ENCODE measurements at places on chromosomes 7 and 10. TPM values are rescaled to one million over a fixed set of nuclear protein-coding genes. Genes with fewer than 3 reads are reported as not detected.

The PHYH gene
- 30.4 TPM for total RNA-seq

DNA sequence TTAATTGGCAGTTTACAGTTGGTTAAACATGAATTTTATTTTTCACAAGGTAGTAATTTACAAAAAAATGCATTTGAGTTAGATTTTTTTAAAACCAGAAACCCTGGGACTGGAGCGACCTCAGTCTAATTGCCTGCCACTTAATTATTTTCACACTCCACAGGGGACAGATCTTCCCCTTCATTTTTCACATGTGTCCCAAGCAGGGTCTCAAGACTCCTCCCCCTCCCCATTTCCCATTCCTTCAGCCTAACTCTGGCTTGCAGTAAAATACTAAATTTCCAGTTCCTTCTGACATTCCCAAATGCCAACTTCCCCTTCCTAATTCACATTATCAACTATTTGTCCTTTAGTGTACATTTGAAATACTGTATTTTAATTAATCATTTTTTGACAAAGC lies 948 bp downstream of the ZNF138 start:
- H3K27me3 ChIP-seq, result no peaks in the 10 kb centered on the region
- DNase-seq, result no peak
- H3K4me3 ChIP-seq, result peak overlapping the region; percentile 92
- H3K36me3 ChIP-seq, result peaks cover 29% of the 10 kb centered on the region
- peaks cover 6% of the 10 kb centered on the region for H3K4me1 ChIP-seq

- H3K4me3 ChIP-seq, result no peak overlapping the region
- no peaks in the 10 kb centered on the region for H3K36me3 ChIP-seq
- no peaks in the 10 kb centered on the region for H3K27me3 ChIP-seq
- no peak for DNase-seq
Observed at GRCh38 chr10:49252313-49253034, 46.5 kb upstream of the C10orf71 start.

The C10orf105 gene
- not detected for total RNA-seq

DNA sequence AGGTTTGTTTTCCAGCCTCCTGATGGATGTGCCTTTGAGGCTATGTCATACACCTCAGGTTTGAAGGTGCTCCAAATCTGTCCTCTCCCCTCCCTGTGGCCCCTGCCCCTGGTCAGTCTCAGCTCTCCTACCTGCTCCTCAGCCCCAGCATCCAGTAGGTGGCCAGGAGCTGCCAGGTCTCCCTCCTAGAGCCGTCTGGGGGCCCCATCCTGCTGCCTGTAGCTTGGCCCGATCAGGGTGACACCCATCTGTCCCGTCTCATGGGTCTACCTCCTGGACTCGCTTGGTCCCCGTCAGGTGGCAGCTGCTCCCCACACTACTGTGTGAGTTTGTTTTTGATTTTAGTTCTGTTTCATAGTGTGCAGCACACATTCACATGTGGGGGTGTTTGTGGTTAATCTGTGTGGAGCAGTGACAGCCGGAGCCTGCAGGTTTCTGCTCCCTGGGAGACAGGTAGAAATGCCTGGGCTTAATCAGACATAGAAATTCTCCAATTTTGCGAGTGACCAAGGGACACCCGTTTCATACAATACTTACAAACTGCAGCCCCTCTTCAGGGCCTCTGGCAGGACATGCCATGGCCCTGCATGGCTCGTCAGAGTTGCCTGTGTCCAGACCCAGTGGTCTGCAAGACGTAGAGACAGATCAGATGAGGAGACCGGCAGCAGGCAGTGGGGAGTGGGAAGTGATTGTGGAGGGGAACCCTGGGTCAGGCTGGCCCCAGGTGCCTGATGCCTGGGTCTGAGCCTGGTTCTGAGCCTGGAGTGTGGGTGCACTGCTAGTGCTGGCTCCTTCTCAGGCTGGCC lies 17.1 kb downstream of the ADCY1 start:
- H3K36me3 ChIP-seq, result no peaks in the 10 kb centered on the region
- H3K4me1 ChIP-seq, result no peaks in the 10 kb centered on the region
- H3K4me3 ChIP-seq, result no peak overlapping the region
- peaks cover 84% of the 10 kb centered on the region for H3K27me3 ChIP-seq
- no peak overlapping the region for H3K27ac ChIP-seq

GRCh38 chr10:81136261-81136660 lies 598.6 kb downstream of the SH2D4B start:
- DNase-seq, result no peak
- no peak overlapping the region for H3K4me3 ChIP-seq
- H3K27ac ChIP-seq, result no peak overlapping the region
- H3K27me3 ChIP-seq, result no peaks in the 10 kb centered on the region
- H3K4me1 ChIP-seq, result no peaks in the 10 kb centered on the region

The GARIN1A gene
- total RNA-seq, result 8.5 TPM

DNA sequence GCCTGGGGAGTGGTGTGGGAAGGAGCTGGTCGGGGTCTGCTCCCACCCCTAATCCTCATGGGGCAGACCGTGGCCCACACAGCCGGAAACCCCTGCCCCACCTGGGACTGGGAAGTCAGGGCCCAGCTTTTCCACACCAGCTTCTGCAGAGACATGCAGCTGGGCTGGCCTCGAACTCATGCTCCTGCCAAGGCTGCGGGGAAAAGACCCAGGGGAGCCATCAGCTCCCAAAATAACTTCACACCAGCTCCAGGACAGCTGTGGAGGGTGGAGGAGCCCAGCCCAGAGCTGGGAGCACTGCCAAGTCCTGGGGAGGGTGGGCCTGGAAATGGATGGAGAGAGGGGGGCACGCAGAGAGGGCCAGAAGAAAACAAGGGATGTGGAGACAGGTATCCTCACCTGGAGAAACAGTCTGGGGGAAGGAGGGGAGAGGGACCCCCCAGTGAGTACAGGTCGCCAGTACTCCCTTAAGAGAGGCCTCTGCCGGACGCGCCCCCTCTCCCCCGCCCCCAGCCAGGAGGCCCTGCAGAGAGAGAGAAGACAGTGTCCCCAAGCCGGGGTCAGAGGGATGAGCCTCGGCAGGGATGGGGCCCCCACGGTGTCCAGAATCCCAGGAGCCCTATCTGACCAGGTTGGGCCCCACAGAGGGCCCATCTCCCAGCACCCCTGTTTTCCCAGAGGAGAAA lies 11.5 kb upstream of the GRIFIN start:
- no peak for DNase-seq
- no peak overlapping the region for H3K27ac ChIP-seq
- H3K36me3 ChIP-seq, result peaks cover 5% of the 10 kb centered on the region
- no peaks in the 10 kb centered on the region for H3K4me1 ChIP-seq
- H3K27me3 ChIP-seq, result peaks cover 45% of the 10 kb centered on the region

All from Calu3 (cell line).